ENCODE measurements at places on chromosomes 12 and 14.

- no peak for DNase-seq
Measured at GRCh38 chr12:108691998-108692808, 39.1 kb downstream of the CORO1C start.

DNA sequence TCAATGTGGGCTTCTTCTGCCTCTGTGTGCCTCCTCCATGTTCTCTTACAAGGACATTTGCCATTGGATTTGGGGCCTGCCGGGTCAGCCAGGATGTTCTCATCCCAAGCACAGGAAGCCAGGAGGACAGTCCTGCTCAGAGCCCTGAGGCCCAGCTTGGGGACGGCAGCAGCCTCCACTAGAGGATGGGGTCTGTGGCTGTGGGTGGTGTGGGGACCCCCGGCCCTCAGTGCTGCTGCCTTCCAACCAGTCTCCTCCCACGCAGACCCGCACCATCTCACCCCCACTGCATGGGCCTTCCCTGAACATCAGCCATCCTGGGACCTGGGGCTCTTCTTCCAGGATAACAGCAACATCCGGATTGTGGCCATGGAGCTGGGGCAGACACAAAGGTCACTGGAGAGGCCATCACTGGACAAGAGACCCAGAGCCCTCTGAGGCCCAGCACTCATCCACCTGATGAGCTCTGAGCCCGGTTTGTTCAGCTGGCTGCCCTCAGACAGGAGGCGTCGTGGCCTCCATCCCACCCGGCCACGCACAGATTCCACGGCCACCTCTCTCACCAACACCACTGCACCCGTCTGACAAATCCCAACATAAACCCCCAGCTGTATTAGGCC is 56.5 kb upstream of the C14orf180 start:
- DNase-seq = no peak

DNA sequence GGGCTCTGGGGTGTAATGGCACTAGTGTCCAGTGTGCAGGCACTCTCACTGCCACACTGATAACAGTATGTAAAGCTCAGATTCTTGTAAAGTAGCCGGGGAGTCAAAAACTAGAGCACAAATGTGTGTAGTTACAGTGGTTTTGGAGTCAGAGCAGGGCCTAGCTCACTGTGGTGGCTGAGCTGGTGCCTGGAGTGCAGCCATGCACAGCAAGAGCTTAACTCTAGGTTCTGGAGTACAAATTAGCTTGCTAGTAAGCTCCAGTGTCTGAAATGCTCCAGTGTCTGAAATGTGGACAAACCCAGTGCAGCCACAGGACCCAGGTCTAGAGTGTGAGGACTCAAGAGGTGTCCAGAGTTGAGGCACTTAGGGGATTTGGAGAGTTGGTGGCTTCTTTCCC is 149.2 kb downstream of the MSRB3 start:
- no peak for DNase-seq

GRCh38 chr14:96804895-96805294 is 7.7 kb downstream of the VRK1 start:
- DNase-seq = no peak

DNA sequence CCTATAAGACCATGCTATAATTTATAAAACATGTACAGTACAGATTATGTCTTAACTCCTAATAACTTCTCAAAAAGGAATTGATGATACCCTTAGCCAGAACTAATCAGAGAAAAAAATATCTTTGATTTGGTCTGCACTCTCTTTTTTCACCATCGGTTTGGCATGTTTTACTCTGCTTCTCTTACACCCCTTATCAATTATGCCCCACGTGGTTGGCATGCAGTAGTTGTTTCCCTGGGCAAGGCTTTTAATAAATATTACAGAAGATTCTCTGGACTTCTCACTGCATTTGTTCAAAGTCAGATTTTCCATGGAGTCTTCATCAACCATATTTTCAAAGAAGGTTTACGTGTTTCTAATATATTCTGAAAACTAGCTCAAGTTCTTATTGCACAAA is 167.4 kb upstream of the LRIG3 start:
- DNase-seq = no peak

DNA sequence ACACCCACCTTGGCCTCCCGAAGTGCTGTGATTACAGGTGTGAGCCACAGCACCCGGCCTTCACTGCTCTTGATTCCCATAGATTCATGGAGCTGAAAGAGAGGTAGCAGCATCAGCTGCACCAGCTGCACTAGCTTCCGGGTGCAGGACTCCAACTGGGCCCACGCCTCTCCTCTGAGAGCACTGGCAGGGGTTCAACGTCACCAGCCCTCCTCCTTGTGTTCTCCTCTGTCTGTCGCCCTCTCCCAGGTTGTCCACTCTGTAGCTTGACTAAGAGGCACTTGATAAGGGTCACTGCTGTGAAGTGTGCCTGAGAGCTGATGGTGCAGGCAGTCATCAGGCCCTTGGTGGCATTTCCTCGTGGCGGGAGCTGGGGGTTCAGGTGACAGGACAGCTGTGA is 28.3 kb downstream of the MLXIP start:
- no peak for DNase-seq

DNA sequence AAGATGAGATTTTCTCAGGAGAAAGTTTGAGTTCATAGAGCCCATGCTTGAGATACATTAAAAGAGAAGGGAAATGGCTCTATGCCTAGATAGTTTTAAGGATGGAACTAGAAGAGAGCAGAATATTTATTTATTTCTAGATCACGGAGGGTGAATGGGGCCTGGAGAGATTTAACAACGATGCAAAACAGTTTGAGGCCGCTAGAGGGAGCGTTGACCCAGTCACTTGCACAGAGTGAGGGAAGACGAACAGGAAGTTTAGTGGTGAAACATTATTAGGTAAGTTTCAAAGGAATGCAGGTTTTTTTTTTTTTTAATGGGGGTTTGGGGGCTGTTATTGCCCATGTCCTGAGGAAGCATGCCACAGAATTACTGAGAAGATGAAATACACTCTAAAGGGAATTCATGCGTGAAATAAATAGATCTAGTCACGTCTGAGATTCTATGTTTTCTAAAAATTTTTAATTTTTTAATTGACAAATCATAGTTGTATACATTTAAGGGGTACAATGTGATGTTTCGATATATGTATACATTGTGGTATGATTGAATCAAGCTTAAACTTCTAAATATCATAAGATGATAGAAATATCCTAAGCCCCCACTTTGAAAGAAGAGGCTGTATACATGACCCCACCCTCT is 14.8 kb upstream of the PPP1R1A start:
- peak; percentile 14 for DNase-seq

DNA sequence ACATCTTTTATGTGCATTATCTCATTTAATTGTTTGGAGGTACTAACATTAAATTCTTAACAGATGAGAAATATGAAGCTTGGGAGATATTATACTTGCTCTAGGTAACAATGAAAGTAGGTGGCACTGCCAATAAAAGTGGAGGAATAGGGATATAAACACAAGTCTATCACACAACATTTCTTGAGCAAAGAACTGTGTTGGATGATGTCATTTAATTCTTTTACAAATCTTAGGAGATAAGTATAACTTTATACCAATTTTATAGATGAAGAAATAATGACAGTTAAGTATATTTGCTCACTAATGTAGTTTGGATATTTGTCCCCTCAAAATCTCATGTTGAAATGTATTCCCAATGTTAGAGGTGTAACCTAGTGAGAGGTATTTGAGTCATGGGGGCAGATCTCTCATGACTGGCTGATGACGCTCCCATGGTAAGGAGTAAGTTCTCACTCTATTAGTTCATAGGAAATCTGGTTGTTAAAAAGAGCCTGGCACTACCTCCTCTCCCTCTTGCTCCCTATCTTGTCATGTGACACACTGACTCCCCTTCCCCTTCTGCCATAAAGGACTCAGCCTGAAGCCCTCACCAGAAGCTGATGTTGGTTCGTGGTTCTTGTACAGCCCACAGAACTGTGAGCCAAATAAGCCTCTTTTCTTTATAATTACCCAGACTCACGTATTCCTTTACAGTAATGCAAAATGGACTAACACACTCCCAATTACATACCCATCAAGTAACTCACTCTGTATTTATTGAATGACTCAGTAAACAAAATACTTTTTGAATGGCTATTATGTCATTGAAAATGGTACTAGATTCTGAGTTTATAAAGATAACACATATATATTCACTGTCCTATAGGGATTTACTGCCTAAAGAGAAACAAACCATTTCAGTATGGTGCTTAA is 146.8 kb upstream of the KITLG start:
- DNase-seq = no peak

DNA sequence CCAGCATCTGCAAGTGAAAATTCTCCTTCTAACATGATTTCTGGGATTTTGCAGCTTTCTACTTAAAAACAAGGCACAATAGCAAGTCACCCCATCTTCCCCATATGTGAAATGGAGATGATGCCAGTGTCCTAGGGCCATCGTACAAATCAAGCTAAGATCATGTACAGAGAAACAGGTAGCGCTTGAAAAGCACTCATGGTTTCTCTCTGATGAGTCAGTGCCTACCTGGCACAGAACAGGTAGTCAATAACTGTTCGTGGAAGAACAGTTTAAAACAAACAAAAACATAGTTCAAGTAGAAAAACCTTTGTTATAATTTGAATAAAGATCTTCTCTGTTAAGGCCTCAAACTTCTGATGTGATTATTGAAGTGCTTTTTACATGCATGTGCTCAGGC is 46.9 kb downstream of the RAD52 start:
- no peak for DNase-seq

DNA sequence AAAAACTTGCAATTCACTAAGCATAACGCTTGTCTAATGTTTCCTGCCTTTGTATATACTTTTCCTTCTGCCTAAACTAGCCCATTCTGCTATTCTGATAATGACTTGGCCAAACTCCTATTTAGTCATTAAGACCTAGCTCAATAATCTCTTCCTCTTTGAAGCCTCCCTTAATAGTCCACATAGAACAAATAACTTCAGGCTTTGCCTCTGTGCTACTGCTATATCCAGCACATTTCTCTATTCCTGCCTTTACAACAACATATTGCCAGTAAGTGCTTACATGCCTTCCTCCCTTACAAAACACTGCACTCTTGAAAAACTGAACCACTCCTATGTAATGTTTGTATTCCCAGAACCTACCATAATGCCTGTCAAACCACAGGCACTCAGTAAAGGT is 13.8 kb downstream of the PRICKLE1 start:
- DNase-seq = no peak

GRCh38 chr14:88628462-88628861 is 65.6 kb downstream of the ZC3H14 start:
- no peak for DNase-seq

DNA sequence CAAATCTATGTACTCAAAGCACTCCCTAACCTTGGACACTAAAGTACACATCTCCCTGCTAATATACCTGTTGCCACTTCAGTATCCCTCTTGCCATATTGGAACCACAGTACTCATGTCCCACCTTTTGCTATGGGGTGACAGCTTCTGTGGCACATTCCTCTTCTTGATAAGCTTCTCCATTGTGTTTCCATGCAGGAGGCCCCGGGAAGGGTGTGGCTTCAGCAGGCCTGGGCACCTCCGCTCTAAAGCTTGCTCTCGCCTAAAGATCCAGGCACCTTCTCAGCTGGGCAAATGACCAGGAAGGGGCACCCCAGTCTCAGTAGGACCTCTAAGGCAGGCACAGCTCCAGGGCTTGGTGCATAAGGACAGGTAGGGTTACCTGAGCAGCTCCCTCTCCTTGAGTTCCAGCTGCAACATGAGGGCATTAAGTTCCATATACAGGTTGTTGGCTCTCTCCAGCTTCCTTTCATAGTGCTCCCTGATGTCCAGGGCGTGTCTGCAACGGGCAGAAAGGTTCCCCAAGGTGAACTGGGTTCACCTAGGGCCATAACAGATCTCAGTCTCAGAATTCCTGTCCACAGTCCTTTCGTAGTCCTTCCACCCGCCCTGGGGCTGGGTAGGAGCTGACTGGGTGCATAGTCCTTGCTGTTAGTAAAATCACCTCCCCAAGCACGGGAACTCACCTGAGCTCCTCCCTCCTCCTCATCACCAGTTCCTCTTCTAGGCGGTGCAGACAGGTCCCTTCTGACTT is 15.9 kb downstream of the MAP3K12 start:
- no peak for DNase-seq

DNA sequence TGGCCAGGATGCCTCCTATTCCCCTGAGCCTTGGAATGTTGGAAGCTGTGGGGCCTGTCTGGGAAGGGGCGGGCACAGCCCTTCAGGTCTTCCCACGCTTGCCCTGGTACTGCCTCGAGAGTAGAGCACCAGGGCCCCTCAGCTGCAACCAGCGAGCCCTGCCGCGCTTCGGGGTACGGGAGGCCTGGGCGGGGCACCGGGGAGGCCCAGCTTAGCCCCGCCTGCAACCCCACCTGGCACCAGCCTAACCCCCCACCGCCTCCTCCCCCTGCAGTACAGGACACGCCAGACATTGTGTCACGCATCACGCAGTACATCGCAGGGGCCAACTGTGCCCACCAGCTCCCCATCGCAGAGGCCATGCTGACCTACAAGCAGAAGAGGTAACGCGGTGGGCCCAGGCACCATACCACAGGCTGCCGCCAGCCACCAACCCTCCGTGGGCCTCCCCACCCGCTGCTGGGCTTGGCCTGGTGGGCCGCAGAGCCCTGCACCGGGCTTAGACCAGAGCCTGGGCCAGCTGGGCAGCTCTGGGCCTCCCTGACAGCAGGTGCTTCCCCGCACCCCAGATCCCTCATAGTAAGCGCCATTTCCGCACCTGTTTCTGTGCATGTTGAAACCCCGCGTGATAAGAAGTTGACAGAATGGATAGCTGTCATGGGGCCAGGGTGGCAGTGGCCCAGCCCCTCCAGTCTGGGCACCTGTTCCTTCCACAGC is 13.6 kb upstream of the TEX22 start:
- no peak for DNase-seq

DNA sequence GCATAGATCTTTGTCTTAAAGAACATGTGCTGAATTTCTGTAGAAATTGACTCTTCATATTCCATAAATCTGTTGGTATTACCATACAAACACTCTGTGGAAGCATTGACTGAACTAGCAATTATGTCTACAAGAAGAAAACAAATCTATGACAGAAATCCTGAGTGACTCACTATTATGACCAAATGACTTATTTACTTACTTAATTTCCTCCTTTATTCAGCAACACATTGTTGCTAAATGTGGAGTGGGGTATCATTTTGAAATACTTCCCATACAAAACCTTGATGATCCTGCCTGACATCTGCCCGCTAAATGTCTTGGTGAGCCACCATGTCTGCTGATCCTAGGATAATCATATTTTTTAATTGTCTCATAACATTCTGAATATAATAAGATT is 99.1 kb upstream of the SLCO1C1 start:
- no peak for DNase-seq

- no peak for DNase-seq
Measured at GRCh38 chr12:46260913-46261476, 7.8 kb downstream of the SLC38A1 start.

- no peak for DNase-seq
Measured at GRCh38 chr12:47813511-47814196, 6.0 kb downstream of the HDAC7 start.

GRCh38 chr14:78610994-78611393 is 440.8 kb downstream of the NRXN3 start:
- DNase-seq = no peak

DNA sequence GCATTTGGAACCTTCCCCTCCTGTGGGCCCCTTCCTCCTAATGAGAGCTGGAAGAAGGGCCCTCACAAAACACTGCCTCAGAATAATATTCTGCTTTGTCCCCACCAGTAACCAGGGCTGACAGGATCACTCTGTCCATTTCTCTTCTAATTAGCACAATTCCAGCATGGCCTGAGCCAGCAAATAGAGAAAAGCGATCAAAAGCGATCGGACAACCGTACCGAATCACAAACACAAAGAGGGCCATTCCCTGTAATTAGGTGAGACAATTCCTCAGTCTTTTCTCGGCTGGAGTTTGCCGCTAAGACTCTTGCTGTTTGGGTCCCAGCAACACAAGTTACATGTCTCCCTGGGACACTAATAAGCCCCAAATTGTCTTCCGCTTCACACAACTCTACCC is 35.6 kb upstream of the VSX2 start:
- DNase-seq = no peak

GRCh38 chr14:61285364-61285763 is 4.2 kb upstream of the TMEM30B start:
- no peak for DNase-seq

Measured in NCI-H2171 (cell line).